ENCODE measurements at places on chromosomes 2 and 18. TPM values are rescaled to one million over a fixed set of nuclear protein-coding genes. Genes with fewer than 3 reads are reported as not detected.

Gene LAMA3
- 2.9 TPM for total RNA-seq

Gene AQP12B
- total RNA-seq = not detected

Gene MATN3
- total RNA-seq = 5.3 TPM

Gene PRKAG3
- total RNA-seq = not detected

Gene HRH4
- total RNA-seq = not detected

Gene NETO1
- 0.12 TPM for total RNA-seq

Gene KIF3C
- 10.5 TPM for total RNA-seq

GRCh38 chr18:46646468-46646867, 10.6 kb downstream of the LOXHD1 start:
- no peak for DNase-seq

- peak; percentile 22 for DNase-seq
These were observed 675 bp downstream of the FZD5 start for GRCh38 chr2:207768866-207769596.

GRCh38 chr2:170690640-170691039, 24.5 kb upstream of the SP5 start:
- DNase-seq = no peak

DNA sequence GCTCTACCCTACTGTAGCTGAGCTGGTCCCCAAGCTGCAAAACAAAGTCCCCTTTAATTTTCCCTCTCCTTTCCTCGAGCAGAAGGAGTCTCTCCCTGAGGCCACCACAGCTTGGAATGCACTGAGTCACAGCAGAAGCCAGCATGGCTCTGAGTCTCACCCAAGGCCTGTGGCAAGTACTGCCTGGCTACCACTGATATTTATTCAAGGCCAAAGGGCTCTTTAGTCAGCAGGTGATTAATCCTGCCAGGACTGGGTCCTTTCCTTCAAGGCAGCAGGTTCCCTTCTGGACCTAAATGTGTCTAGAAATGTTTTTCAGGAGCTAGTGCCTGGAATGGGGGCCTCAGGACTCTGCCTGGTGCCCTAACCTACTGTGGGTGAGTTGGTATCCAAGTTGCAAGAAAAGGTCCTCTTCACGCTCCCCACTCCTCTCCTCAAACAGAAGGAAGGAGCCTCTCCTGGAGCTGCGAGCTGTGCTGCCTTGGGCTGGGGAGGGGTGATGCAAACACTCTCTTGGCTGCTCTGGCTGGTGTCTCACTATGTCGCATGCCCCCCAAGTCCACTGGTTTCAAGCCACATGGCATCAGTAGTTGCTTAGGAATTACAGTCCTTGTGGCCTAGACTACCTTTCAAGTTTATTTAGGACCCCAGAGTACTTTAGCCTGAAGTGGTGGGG, 53.4 kb downstream of the CD28 start:
- peak; percentile 97 for DNase-seq

DNA sequence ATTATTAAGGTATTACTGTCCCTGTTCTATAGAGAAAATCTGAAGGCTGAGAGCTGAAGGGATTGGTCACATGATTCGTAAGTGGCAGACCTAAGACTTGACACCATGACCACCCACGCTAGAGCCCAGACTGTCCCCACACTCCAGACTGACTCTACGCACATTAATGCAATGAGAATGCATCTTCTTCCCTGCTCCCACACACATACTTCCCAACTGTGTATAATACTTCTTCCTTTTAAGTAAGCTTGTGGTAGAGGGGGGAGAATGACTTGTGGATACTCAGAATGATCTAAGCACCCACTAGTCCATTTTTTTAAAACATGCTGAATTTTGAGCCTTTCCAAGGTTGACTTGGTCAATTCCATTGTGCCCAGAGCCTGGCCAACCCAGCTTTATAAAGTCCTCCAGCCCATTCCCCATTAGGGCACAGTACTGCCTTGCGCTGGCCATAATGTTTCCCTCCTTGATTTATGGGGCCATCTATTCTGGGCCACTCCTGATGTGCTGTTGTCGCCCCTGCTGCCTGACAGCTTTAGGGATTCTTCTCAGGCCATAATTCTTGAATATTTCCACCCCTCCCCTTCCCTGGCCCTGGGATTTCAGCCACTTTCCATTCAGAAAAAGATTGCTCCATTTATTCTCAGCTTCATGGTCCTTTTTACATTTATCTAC, 28.7 kb downstream of the ALK start:
- no peak for DNase-seq

GRCh38 chr18:26183395-26184112, 42.7 kb upstream of the TAF4B start:
- DNase-seq = no peak

Measured in RPMI7951 (cell line).